ENCODE measurements at places on chromosomes 13 and 19.

DNA sequence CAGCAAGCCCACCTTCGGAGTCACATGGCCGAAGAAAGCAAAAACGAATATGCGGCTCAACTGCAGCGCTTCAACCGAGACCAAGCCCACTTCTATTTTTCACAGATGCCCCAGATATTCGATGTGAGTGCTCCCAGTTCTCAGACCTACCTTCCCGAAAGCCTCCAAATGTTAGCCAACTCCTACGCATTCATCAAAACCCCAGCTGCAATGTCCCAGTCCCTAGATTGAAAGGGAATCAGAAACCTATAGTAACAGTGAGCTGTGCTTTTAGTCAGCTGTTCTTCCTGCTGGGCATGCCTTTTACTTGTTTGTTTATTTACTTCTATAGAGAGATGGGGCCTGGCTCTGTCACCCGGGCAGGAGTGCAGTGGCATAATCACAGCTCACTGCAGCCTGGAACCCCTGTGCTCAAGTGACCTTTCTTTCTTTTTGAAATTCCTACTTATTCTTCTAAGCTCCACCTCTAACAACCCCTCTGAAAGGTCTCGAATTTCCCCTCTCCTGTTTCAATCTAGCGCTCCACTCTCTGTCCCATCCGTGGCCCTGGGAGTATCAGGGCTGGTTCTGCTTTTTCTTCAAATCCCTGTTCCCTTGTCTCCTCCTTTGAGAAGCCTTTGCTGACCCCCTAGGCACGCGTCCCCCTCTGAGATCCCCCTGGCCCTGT is 4.4 kb downstream of the TRIP10 start:
- DNase-seq: no peak

GRCh38 chr13:112060282-112060830 is 6.6 kb upstream of the SOX1 start:
- no peak for DNase-seq

GRCh38 chr13:72132075-72132474 is 265.1 kb upstream of the DACH1 start:
- no peak for DNase-seq

DNA sequence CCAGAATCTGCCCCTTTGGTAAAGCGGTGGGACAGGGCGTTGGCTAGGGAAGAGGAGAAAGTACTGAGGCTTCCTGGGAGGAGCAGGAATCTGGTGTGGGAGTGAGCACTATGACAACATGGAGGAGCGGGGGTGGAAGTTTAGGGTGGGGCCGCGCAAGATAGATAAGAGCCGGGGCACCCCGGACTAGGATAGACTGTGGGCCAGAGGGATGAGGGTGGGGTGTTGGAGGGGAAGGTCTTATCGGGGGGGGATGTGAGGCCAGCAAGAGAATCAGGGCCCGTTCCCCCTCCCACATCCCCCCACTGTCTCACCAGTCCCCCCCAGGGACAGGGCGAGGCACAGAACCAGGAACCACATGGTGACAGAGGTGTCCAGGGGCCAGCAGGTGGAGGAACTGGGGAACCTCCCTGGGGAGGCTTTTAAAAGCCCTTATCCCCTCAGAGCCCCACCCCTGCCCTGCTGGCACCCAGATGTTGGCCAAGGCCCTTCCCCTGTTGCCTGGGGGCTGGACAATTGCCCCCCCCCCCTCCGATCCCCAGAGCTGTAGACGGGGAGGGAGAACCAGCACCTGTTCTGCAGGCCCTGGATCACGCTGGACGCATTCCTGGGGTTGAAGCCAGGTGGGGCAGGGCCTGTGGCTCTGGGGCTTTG is at the start of gene KLK1:
TSS of gene KLK1 (minus strand) at position 399 of the 654 bp plus-strand sequence. CDS start at position 360, 39 bp downstream.
- no peak for DNase-seq

- DNase-seq: no peak
Measured at GRCh38 chr13:110126391-110126961, 180.5 kb downstream of the COL4A1 start.

- DNase-seq: no peak
Measured at GRCh38 chr13:20351281-20352022, 119.3 kb upstream of the GJB6 start.

- no peak for DNase-seq
Measured at GRCh38 chr13:51977625-51978024, 33.6 kb downstream of the ATP7B start.

GRCh38 chr19:28555317-28555716 is 657.6 kb downstream of the UQCRFS1 start:
- DNase-seq: no peak

Data from smooth muscle cell of the brain vasculature (primary cell).